ENCODE measurements at places on chromosomes 13 and 19.

DNA sequence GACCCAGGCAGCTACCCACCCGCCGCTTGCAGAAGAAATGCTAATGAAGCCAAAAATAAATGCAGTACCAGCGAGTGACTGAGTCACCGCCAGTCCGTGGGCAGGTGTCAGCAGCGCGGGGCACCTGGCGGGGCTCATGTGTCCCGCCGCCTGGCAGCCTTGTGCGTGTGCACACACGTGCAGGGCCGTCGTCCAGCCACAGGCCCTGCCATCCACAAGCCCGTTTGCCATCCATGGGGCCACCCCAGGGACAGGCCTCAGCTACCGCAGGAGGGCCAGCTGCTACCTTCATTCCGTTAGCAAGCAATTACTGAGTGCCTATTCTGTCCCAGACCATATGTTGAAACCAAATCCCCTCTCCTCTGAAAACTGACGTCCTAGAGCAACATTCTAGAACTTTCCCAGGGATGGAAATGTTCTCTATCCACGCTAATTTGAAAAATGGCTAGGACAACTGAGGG, 20.5 kb downstream of the NCAN start:
- DNase-seq, result no peak

GRCh38 chr19:38068826-38069225, 155.2 kb downstream of the DPF1 start:
- no peak for DNase-seq

DNA sequence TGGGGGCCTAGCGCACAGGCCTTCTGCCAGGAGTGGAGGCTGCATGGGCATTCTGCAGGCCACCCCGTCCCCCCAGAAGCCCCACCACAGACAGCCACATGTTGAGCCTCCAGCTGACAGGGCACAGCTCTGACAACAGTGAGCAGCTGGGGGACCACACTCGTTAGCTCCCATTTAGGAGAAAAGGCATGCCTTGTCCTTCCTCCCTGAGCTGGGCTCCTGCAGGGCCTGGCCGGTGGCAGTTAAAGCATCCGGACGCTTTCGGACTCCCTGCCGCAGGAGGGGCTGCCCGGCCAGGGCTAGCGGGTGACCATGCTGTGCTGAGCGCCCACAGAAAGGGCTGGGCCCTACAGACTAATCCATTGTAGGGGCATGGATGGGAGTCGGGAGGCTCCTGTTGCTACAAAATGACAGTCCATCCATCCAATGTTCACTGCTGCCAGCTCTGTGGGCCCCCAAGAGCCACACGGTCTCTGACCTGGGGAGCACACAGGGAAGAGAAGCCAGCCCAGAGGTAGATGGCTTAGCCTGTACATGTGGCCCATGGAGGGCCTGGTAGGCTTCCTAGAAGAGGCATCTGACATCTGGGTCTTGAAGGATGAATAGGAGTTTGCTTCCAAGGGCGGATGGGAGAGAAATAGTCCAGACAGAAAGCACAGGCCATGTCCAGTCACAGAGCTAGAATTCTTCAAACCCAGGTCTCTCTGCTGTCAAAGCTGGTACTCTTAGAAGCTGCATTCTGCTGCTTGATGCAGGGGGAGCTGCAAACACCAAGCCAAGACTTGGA, 116.5 kb upstream of the VSTM2B start:
- DNase-seq, result no peak

- DNase-seq, result no peak
These were observed 276.8 kb downstream of the TEX29 start for GRCh38 chr13:111597191-111597611.

- no peak for DNase-seq
These were observed 1893.0 kb upstream of the PCDH20 start for GRCh38 chr13:63308549-63309165.

DNA sequence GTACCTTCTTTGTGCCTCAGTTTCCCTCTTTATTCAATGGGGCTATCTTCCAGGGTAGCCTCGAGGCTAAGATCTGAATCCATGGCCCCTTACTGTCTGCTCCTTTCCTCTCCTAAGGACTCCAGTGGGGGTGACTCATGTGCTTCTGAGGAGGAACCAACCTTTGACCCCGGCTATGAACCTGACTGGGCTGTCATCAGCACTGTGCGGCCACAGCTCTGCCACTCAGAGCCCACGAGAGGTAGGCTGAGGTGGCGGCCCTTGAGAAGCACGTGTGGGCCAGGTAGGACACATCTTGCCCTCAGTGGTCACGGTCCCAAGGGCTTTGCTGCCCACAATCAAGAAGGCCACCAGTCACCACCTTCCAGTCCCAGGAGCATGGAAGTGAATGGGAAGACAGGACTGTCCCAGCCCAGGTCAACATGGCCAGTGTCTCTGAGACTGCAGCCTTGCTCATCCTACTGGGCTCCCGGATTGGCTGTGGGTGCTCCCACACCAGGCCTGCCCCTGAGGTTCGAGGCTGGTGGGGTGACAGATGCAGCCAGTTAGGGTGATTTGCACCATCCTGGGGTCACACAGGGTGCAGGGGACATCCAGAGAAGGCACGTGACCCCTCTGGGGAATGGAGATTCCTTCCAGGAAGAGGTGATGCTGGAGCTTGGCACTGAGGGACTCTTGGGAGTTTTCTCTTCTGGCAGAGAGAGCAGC, 2.8 kb downstream of the TBC1D17 start:
- DNase-seq, result no peak

DNA sequence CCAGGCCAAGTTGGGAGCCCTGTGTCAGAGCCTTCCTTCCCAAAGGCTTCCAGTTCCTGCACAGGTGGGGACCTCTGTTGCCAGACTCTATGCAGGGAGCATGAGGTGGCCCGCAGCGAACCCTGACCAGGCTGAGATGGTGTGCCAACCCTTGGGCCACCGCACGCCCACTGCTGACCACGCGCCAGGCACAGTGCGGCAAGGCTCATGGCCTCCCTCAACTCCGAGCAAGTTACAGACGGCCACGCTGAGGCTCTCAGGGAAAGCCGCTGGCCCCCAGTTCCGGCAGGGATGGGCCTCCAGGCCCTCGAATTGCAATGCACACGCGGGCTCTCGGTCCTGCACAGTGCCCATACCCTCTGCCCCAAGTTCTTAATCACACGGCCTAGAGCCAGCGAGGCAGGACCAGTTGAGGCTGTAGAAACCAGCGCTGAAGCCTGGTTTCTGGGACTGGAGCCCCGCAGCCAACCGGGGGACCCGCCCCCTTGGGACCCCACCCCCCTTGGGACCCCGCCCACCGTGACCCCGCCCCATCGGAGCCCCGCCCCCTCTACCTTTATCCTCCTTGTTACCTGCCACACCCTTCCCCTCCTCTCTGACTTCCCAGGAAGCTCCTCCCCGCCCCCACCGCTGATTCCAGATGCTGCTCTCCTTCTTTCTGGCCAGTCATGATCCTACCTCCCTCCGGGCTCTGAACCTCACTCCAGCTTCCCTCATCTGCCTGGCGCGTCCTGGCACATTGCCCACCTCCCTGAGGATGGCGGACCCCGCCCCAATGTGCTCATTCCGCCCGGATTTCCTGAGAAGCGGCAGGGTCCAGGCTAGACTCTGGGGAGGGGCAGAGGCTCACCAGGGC, 6.0 kb downstream of the PEX11G start:
- DNase-seq, result no peak

DNA sequence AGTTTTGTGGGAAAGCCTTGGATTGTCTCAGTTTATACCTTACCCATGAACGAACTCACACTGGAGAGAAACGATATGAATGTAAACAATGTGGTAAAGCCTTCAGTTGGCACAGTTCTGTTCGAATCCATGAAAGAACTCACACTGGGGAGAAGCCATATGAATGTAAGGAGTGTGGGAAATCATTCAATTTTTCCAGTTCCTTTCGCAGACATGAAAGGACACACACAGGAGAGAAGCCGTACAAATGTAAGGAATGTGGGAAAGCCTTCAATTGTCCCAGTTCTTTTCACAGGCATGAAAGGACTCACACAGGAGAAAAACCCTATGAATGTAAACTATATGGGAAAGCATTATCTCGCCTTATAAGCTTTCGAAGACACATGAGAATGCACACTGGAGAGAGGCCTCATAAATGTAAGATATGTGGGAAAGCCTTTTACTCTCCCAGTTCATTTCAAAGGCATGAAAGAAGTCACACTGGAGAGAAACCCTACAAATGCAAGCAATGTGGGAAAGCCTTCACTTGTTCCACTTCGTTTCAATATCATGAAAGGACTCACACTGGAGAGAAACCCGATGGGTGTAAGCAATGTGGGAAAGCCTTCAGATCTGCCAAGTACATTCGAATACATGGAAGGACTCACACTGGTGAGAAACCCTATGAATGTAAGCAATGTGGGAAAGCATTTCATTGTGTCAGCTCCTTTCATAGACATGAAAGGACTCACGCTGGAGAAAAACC, 7.5 kb upstream of the ZNF440 start:
- no peak for DNase-seq

- no peak for DNase-seq
These were observed 713.0 kb upstream of the PCDH9 start for GRCh38 chr13:67943116-67943515.

GRCh38 chr13:111568290-111568689, 247.8 kb downstream of the TEX29 start:
- DNase-seq, result no peak

GRCh38 chr19:44903602-44904425, 1.8 kb upstream of the APOE start:
- peak; percentile 61 for DNase-seq

GRCh38 chr13:95123726-95124125, 177.5 kb downstream of the ABCC4 start:
- DNase-seq, result no peak

- no peak for DNase-seq
These were observed 63.8 kb downstream of the KCTD15 start for GRCh38 chr19:33860312-33861090.

GRCh38 chr13:30148171-30148754, 159.1 kb downstream of the KATNAL1 start:
- DNase-seq, result peak; percentile 93

DNA sequence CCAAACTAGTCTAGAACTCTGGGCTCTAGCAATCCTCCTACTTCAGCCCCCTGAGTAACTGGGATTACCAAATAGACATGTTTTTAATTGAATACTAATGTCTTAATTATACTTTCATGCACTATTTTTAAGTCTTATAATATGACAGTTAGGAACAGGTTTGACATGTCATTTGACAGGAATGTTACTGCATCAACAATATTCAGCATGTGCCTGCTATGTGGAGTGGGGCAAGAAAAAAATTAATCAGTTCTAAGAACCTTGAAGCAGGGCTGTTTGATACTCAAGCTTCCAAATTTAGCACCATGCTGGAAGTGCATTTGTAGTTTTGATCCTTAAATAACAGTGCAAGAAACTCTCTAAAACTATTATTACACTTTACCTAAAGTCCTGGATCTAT, 265.3 kb downstream of the MZT1 start:
- no peak for DNase-seq

GRCh38 chr13:107209824-107210722, 642.1 kb upstream of the ARGLU1 start:
- DNase-seq, result no peak

GRCh38 chr13:46685006-46685730, 111.8 kb downstream of the ESD start:
- no peak for DNase-seq

DNA sequence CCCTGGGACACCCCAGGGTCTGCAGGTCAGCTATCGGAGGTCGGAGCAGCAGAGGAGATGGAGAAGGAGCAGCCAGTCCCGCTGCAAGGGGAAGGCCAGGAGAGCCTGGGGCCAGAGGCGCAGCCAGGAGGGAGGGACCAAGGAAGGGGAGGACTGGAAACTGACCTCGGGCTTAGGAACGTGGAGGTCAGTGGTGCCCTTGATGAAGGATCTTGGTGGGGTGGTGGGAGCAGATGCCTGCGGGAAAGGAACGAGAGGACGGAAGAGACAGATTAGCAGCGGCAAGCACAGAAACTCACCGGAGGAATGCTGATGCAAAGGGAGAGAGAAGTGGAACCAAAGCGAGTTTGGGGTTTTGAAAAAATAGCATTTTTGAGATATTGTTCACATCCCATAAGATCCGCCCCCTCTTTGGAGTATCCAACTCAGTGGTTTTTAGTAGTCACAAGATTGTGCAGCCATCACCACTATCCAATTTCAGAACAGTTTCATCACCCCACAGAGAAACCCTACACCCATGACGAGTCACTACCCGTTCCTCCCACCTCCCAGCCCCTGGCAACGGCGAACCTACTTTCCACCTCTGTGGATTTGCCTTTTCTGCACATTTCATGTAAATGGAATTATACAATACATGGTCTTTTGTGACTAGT, 22.1 kb downstream of the PLEKHF1 start:
- peak; percentile 66 for DNase-seq

GRCh38 chr13:76872675-76873074, 13.5 kb downstream of the KCTD12 start:
- no peak for DNase-seq

- DNase-seq, result no peak
These were observed 106.6 kb downstream of the RGCC start for GRCh38 chr13:41563984-41564365.

DNA sequence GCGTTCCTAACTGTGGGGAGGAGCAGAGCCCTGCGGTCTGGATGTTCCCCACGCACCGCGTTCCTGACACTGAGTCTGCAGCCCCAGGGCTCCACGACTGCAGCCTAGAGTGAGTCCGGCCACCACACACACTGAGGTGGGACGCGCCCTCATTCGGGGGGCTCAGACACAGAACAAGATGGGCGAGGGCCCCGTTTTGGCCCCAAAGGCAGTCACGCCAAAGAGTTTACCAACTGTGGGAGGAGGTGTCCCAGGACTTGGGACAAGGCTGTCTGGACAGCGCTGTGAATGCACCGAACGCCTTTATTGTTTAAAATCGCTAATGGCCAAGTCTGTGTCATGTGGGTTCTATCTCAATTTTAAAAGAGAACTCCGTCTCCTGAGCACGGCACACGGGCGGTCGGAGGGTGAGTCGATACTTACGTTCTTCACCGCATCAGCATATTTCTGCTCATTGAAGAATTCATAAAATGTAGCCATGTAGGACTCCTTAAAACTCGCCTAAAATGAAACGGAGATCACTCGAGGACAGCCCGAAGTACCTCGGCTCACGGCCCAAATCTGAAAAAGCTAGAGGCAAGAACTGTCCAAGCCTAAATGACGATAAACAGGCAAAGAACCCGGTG, 35.2 kb upstream of the C13orf46 start:
- DNase-seq, result no peak

- DNase-seq, result no peak
These were observed 237.8 kb downstream of the TUBA3C start for GRCh38 chr13:18943721-18944391.

- DNase-seq, result no peak
These were observed 3.2 kb downstream of the EPN1 start for GRCh38 chr19:55678121-55678671.

DNA sequence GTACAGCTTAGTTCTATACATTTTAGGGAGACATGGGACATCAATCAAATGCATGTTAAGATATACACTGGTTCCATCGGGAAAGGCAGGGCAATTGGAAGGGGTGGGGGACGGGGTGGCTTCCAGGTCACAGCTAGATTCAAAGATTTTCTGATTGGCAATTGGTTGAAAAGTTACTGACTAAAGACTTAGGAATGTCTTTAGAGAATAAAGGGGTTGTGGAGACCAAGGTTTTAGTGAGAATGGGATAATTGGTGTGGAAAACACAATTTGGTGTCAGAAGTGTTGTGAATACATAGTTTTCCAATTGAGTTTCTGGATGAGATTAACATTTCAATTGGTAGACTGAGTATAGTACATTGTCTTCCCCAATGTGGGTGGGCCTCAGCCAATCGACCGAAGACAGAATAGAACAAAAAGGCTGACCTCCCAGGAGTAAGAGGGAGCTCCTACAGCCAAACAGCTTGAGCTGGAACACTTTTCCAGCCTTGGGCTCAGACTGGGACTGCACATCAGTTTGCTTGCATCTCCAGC, 988 bp upstream of the CCDC169 start:
- DNase-seq, result no peak

- DNase-seq, result no peak
These were observed 84.0 kb downstream of the ATP11A start for GRCh38 chr13:112773601-112774447.
